ENCODE measurements at places on chromosomes 5 and 9.
A peak's percentile ranks its signal among the peaks of the same experiment; 100 is the strongest.

- no peak for DNase-seq
- H3K4me1 ChIP-seq, result peaks cover 6% of the 10 kb centered on the region
- H3K4me3 ChIP-seq, result no peak overlapping the region
These were observed 69.7 kb upstream of the ABL1 start for GRCh38 chr9:130765137-130766020.

DNA sequence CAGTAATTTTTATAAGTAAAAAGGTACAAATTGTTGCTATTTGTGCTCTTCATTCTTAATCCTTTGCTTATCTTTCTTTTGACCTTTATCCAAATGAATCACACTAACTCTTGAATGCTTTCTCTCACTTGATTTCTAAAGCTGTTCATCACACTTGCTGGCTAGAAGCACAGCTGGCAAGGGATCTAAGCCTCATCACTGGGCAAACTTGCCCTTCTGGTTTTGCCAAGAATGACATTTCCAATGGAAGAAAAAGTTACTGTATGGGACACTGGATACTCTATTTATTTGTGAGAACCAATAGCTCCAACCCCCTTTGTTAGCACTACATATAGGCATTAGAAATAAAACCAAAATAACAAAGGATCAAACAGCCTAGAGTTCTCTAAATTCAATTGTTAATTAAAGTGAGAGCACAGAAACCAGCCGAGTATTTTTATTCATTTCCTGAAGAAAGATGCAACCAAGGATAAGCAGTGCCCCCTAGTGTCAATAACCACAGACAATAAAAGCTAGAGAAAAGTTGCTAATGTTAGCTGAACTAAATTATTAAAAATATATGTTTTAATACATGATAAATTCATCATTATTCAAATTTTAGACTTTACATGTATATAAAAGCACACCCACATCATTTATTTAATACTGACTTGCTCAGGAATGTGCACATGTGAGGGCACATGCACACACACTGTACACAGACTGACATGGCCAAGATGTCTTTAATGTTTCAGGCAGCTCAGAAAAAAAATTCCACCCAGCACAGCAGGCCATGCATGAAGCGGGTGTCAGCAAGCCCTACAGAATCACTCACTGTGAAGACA, 59.8 kb upstream of the POU5F2 start:
- no peak overlapping the region for H3K27ac ChIP-seq
- no peaks in the 10 kb centered on the region for H3K36me3 ChIP-seq
- no peaks in the 10 kb centered on the region for H3K27me3 ChIP-seq
- H3K4me3 ChIP-seq, result no peak overlapping the region

DNA sequence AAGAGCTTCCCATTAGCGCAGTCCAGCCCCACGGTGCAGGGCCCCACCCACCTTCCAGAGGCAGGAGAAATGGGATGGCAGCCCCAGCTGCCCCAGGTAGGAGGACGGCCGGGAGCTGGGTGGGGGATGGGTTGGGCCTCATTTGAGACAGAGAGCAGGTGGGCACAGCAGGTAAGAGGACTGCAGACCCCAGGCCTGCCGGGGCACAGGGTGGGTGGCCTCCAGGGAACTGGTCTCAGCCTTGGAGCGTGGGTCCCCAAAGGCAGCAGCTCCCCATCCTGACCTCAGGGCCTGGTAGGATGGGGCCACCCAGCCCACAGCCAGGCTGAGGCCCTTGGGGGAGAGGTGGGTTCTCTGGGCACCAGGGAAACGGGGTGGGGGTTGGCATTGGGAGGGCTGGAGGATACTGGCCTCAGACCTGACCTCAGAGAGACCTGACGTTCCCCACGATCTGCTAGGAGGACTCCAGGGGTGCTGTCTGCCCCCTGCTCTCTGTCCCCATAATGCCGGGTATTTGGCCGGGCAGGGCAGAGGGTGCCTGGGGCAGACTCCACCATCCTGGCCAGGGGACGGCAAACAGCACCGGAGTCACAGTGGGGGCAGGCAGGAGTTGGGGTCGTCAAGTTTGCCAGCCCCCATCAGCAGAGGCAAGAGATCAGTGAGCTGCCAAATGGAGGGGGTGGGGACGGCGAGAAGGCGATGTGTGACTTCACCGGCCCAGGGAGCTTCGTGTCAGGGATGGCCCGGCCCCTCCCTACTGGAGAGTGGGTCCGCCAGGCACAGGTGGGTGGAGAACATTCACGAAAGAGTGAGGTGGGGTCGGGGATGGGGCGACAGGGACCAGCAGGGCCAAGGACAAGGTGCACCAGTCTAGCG, 6.8 kb upstream of the QRFP start:
- no peak overlapping the region for H3K4me3 ChIP-seq
- H3K27ac ChIP-seq, result no peak overlapping the region
- H3K36me3 ChIP-seq, result no peaks in the 10 kb centered on the region
- DNase-seq, result no peak
- H3K4me1 ChIP-seq, result no peaks in the 10 kb centered on the region

GRCh38 chr5:179621551-179622214, 1.8 kb downstream of the HNRNPH1 start:
- H3K27ac ChIP-seq, result peak overlapping the region; percentile 61
- no peaks in the 10 kb centered on the region for H3K27me3 ChIP-seq
- peak overlapping the region; percentile 84 for H3K4me3 ChIP-seq
- DNase-seq, result no peak
- H3K4me1 ChIP-seq, result peaks cover 45% of the 10 kb centered on the region
- H3K36me3 ChIP-seq, result peaks cover 66% of the 10 kb centered on the region

GRCh38 chr9:111456529-111456928, 27.7 kb downstream of the ECPAS start:
- no peaks in the 10 kb centered on the region for H3K4me1 ChIP-seq
- no peak overlapping the region for H3K4me3 ChIP-seq
- no peak overlapping the region for H3K27ac ChIP-seq
- no peaks in the 10 kb centered on the region for H3K36me3 ChIP-seq
- no peaks in the 10 kb centered on the region for H3K27me3 ChIP-seq
- no peak for DNase-seq

GRCh38 chr5:84273517-84273883, 111.2 kb downstream of the EDIL3 start:
- no peak overlapping the region for H3K27ac ChIP-seq
- H3K4me1 ChIP-seq, result peaks cover 12% of the 10 kb centered on the region
- H3K4me3 ChIP-seq, result no peak overlapping the region
- no peaks in the 10 kb centered on the region for H3K36me3 ChIP-seq
- no peaks in the 10 kb centered on the region for H3K27me3 ChIP-seq

- H3K4me3 ChIP-seq, result no peak overlapping the region
- H3K27me3 ChIP-seq, result no peaks in the 10 kb centered on the region
- no peak for DNase-seq
- H3K36me3 ChIP-seq, result peaks cover 32% of the 10 kb centered on the region
- H3K4me1 ChIP-seq, result no peaks in the 10 kb centered on the region
These were observed 65.2 kb downstream of the MCCC2 start for GRCh38 chr5:71652349-71652748.

- no peak for DNase-seq
- H3K4me1 ChIP-seq, result no peaks in the 10 kb centered on the region
- peaks cover under 1% of the 10 kb centered on the region for H3K36me3 ChIP-seq
- H3K27me3 ChIP-seq, result no peaks in the 10 kb centered on the region
- H3K4me3 ChIP-seq, result no peak overlapping the region
These were observed 17.5 kb downstream of the PIK3R1 start for GRCh38 chr5:68233075-68233474.

GRCh38 chr5:58410441-58410840, 49.4 kb downstream of the PLK2 start:
- no peak overlapping the region for H3K4me3 ChIP-seq
- H3K36me3 ChIP-seq, result no peaks in the 10 kb centered on the region
- H3K27me3 ChIP-seq, result no peaks in the 10 kb centered on the region
- peaks cover 26% of the 10 kb centered on the region for H3K4me1 ChIP-seq
- H3K27ac ChIP-seq, result peak overlapping the region; percentile 26

GRCh38 chr9:68429631-68430030, 73.2 kb downstream of the PGM5 start:
- no peaks in the 10 kb centered on the region for H3K27me3 ChIP-seq
- DNase-seq, result no peak
- no peak overlapping the region for H3K4me3 ChIP-seq
- H3K36me3 ChIP-seq, result no peaks in the 10 kb centered on the region

DNA sequence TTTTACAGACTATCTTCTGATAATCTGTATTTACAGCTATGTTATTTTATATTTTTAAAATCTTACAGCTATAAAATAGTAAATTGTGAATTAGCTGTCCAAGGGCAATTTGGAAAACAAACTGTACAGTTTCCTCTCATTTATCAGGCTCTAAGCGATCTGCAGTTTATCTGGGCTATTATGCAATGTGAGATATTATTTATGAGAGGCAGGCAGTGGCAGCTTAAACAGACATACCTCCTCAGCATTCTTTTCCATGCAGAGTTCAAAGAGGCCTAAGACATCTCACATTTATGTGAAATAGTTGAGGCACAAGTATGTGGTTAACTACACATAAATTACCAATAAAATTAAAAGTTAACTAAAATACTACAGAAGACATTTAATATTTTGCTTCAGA, 10.2 kb downstream of the NIPSNAP3B start:
- no peaks in the 10 kb centered on the region for H3K36me3 ChIP-seq
- H3K27me3 ChIP-seq, result no peaks in the 10 kb centered on the region
- 0 out of 2 replicates have a peak, but pooled peaks cover 5% of the 10 kb centered on the region for H3K4me1 ChIP-seq

DNA sequence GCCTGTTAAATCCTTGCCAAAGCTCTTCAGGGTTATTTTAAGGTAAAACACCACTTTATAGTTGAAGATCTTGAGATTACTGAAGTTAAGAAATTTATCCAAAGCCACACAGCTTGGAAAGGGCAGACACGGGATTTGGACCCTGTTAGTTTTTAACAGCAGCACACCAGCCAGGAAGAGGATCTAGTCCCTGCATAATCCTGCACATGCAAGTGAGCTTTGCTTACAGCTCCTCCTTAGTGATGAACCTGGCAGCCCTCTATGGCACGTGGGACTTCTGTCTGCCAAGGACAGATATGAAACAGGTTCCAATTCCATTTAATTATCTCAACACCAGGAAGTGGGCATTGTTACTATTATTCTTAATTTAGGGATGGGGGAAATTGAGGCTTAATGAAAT, 108.7 kb downstream of the TRIM32 start:
- H3K4me1 ChIP-seq, result 0 out of 2 replicates have a peak, but pooled peaks cover 4% of the 10 kb centered on the region
- no peaks in the 10 kb centered on the region for H3K36me3 ChIP-seq
- no peak overlapping the region for H3K27ac ChIP-seq
- no peak overlapping the region for H3K4me3 ChIP-seq
- DNase-seq, result no peak
- H3K27me3 ChIP-seq, result no peaks in the 10 kb centered on the region

DNA sequence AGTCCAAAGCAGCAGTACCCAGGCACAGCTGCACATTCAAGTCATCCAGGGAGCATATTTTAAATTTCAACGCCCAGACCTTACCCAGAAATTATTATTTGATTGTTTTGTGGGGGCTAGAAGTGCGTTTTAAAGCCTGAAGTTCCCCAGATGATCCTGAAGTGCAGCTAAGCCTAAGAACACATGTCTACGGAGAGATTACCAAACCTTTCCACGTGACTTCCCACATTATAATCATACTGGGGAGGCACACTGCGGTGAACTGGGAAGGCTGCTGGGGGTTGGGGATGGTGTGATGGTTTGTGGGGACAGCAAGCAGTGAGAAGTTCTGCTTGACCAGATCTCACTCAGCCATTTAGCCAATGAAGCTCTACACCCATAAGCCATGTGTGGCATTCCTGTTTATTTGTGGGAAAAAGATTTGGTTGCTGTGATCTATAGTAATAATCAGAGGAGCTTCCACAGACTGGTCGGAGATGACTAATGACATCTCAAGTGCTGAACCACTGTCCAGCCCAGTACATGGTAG, 93.4 kb upstream of the CDH6 start:
- no peaks in the 10 kb centered on the region for H3K4me1 ChIP-seq
- DNase-seq, result no peak
- H3K36me3 ChIP-seq, result no peaks in the 10 kb centered on the region
- H3K4me3 ChIP-seq, result no peak overlapping the region
- H3K27me3 ChIP-seq, result no peaks in the 10 kb centered on the region
